ENCODE measurements at places on chromosomes 7 and 10.

GRCh38 chr10:31262672-31263071, 56.3 kb upstream of the ZEB1 start:
- DNase-seq, result peak; percentile 81

DNA sequence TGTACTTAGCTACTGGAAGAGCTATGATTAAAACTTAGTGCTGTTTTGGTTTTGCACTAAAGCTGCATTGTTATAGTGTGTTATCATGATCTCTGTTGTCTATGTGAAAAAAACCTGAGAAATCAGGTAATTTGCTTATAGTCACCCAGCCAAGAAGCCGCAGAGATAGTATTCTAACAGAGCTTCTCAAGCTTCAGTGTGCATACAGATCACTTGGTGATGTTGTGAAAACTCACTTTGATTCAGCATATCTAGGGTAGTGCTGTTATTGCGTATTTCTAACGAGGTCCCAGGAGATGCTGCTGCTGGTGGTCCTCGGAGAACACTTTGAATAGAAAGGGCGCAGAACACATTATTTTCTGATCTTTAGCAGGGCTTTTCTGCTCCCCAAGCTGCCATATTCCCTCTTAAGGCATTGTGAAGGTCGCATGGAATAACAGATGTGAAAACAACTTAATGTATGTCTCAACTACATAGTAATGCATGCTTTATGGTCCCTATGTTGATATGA, 68.4 kb upstream of the PDCD4 start:
- no peak for DNase-seq

DNA sequence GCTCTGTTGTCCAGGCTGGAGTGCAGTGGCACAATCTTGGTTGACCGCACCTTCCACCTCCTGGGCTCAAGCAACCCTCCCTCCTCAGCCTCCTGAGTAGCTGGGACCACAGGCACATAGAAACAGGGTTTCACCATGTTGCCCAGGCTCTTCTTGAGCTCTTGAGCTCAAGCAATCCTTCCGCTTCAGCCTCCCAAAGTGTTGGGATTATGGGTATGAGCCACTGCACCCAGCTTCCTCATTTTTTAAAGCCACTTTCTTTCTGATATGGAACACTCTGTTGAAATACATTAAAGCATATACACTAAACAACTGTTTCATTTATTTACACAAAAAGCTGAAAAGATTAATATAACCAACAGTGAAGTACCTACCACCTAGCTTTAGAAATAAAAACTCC, 117.2 kb downstream of the CLEC2L start:
- DNase-seq, result no peak

DNA sequence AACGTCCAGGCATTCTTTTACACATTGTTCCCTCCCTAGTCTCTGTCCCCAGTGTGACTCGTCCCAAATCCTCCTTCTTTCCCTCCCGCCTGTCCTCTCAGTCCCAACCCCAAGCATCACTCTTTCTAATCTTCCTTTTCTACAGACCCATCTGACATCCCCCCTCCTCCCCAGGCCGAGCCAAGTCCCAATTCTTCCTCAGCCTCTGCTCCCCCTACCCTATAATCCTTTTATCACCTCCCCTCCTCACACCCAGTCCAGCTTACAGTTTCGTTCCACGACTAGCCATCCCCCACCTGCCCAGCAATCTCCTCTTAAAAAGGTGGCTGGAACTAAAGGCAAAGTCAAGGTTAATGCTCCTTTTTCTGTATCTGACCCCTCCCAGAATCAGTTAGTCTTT, 95.1 kb downstream of the MACC1 start:
- no peak for DNase-seq

- peak; percentile 85 for DNase-seq
These were observed 80.5 kb upstream of the PPIF start for GRCh38 chr10:79266543-79267312.

All from femur (tissue), 1 donor.